ENCODE measurements at places on chromosomes 3 and 15. TPM values are rescaled to one million over a fixed set of nuclear protein-coding genes. Genes with fewer than 3 reads are reported as not detected.

DNA sequence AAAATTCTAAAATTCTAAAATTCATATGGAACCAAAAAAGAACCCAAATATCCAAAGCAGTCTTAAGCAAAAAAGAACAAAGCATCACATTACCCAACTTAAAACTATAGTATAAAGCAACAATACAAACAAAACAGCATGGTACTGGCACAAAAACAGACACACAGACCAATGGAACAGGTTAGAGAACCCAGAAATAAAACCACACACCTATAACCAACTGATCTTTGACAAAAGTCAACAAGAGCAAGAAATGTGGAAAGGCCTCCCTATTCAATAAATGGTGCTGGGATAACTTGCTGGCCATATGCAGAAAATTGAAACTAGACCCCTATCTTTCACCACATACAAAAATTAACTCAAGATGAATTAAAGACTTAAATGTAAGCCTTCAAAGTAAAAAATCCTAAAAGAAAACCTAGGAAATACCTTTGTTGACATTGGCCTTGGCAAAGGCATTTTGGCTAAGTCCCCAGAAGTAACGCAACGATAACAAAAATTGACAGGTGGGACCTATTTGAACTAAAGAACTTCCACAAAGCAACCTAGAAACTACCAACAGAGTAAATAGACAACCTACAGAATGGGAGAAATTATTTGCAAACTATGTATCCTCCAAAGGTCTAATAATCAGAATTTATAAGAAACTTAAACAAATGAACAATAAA lies 56.9 kb downstream of the TTBK2 start:
- peak; percentile 47 for DNase-seq

DNA sequence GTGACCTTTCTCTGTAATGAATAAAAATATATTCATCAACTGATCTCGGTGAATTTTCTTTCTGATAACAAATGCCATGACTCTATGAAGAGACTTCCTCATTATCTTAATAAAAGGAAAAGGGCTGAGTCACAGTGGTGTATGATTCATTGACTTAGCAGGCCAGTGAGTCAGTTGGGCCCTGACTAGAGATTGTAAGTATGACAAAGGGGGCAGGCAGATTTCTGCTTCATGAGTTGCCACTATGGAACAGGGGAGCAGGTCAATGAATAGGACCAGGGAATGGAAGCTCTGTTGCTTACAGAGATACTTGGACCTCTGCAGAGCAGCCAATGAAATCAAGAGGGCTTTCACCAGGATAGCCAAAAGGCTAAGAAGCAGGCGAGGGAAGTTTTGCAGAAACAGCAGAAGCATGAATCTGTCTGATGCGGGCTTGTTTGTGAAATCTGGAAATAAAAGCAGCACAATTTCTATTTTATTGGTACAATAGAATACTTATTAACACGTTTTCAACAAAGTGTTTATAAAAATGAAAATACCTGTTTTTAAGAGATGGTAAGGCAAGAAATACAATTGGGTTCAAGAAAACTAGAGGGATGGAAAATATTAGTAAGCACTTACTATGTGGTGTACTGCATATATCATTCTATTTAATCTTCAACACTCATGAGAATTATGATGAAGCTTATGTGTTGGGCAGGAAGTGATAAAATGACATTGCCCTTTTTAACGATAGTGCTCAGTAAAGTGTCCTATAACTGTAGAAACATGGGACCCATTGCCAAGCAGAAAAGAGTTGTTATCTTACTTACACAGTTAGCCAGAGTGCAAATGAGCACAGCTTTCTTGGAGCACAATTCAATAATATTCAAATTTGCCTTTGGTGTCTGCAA lies 169.8 kb upstream of the MYRIP start:
- peak; percentile 98 for DNase-seq

GRCh38 chr3:61701011-61701410 lies 139.6 kb downstream of the PTPRG start:
- DNase-seq: no peak

GRCh38 chr3:132245552-132246142 lies 71.6 kb upstream of the ACP3 start:
- DNase-seq: no peak

- DNase-seq: no peak
These were observed 404.1 kb downstream of the EPHB1 start for GRCh38 chr3:135199137-135199536.

GRCh38 chr3:169323578-169324451 lies 339.7 kb downstream of the MECOM start:
- no peak for DNase-seq

Gene PLSCR5
- not detected for total RNA-seq
